ENCODE measurements at places on chromosomes 7 and 10. TPM values are rescaled to one million over a fixed set of nuclear protein-coding genes. Genes with fewer than 3 reads are reported as not detected.

Gene ZYX
- 71.7 TPM for total RNA-seq

DNA sequence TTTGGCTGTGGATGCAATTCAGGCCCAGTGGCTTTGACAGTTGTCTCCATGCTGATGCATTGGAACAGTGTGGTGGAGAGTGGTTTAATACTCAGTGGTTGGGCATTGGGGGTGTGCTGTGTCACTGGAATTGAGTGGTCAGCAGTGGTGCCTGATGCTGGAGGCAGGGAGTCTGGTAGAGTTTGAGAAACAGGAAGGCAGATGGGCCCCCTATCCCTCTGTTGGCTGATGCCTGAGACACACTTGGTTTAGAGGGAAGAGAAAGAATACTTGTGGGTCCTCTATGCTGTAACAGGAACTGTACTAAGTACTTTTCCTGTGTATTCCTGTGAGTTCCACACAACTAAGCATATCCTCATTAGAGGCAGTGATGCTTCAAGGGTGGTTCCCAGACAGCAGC, 55.4 kb downstream of the EEPD1 start:
- DNase-seq, result peak; percentile 13

GRCh38 chr7:14999331-14999730, 96.8 kb upstream of the DGKB start:
- no peak for DNase-seq

- no peak for DNase-seq
These were observed 35.1 kb upstream of the C10orf67 start for GRCh38 chr10:23379686-23380085.

Gene ACHE
- not detected for total RNA-seq

Gene OR9A2
- not detected for total RNA-seq

DNA sequence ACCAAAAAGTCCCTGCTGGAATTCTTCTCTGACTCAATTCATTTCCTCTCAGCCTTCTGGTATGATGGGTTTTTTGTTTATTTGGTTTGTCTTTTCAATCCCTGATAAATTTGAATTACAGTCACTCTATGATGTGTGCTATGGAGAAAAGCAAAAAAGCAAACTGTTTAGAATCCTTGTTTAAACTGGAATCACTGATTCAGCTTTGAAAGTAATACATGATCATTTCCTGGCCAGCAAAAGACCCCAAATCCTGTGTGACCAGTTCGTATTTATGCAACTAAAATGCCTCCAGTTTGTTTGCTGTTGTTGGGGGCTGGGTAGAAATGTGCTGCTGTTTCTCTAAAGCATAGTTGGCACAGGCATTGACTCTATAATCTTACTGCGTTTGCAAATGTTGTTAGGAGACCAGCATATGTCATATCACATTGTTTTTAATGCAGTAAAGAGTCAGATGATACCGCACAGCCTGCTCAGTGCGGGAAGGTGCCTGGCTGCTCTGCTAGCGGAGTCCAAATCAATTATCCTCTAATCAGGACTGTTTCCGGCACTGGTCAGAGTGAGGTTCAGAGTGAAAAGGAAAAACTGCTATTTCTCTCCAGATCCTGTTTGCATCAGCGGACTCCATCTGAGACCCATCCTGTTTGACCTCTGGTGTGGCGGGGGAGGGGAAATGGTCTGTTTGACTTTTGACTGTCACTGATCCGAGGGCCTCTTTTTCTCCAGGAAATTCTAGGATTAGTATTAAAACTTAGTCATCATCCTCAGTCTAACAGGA, 40.6 kb upstream of the ADD3 start:
- DNase-seq, result peak; percentile 76

Gene NKX2-3
- not detected for total RNA-seq

Gene AMPH
- 0.86 TPM for total RNA-seq

DNA sequence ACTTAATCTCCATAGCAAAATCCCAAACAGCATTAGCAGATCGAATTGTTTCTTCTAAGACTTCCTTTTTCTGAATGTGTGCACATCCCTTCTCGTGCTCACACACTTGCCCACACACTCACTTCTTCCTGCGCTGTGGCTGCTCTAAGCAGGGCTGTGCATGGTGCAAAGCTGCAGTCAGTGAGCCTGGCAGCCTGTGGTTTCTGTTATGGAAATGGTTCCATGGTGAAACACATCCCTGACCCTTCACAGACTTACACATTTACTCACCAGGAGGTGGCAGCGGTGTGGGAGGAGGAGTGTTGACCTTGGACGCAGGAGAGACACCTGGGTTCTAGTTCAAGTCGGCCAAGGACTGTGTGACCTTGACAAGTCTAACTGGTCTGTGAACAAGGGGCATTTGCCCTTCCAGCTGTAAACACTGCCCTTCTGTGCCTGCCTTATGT, 24.9 kb downstream of the MTURN start:
- DNase-seq, result peak; percentile 14

- peak; percentile 85 for DNase-seq
These were observed 59.0 kb upstream of the CHST15 start for GRCh38 chr10:124152139-124153022.

Gene TMEM273
- total RNA-seq, result not detected

DNA sequence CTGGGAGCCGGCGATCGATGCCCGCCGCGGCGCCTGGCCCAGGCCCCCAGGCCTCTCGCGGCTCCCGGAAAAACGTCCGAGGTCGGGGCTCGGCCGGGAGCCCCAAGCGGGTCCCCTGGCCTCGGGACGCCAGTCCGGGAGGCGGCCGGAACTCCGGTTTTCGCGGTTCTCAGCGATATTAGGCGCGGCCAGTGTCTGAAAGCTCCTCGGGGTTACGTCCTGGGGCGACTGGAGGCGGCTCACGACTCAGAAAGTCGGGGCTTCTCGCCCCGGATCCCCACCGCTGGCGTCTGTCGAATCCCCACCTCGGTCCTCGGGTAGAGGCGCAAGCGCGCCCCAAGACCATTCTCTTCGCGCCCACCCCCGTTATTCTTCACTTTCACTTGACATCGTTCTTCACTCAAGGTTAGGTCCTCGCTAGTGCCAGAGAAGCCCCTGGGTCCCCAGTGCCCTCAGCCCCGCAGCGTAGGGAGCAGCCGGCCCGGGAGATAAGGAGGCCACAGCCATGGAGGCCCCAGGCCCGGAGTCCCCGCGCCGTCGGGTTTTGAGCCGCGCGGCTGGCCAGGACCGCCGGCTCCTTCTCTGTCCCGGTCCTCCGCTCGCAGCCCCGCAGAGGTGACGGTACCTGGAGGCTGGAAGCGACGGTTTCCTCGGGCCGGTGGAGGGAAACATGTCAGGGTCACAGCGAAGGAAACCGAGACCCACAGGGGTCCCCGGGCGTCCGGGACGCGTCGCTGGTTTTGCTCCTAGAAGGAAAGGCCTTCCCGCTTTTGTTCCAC, 35.2 kb upstream of the EBLN1 start:
- peak; percentile 12 for DNase-seq

GRCh38 chr7:140249036-140249806, 72.4 kb upstream of the KDM7A start:
- no peak for DNase-seq

Gene LRGUK
- total RNA-seq, result 0.32 TPM

GRCh38 chr10:116625845-116626244, 5.1 kb downstream of the PNLIPRP2 start:
- DNase-seq, result no peak

DNA sequence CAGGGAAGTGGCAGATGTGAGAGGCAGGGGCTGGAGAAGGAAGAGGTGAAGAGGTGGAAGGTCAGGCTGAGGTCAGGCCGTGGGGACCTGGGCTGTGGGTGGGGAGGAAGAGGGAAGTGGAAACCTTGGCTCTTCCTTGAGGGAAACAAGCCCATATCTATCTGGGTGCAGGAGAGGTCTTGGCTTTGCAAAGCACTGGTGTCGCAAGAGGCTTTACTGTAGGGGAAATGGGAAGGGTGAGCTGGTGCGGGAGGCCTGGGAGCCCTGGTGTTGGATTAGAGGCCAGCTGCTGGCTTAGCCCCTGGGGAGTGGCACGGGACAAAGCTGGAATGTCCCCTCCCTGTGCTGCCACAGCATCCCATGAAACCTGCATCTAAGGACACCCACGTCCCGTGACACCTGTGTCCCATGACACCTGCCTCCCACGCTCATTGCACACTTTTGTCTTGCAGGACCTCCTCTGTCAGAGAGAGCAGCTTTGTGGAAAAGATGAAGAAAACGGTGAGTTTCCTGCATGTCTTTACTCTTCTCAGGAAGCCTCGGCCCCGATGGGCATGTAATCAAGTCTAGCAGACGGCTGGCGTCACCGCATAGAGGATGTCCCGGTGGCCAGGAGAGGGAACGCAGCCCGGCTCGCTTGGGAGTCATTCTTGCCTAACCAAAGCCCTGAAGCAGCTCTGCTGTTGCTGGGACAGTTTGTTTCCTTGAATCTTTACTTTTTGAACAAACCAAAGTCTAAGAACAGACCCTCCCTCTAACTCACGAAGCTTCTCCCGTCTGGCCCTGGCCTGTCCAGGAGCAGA, 22.2 kb downstream of the TMEM120A start:
- DNase-seq, result peak; percentile 83

Gene OGA
- total RNA-seq, result 93.1 TPM

DNA sequence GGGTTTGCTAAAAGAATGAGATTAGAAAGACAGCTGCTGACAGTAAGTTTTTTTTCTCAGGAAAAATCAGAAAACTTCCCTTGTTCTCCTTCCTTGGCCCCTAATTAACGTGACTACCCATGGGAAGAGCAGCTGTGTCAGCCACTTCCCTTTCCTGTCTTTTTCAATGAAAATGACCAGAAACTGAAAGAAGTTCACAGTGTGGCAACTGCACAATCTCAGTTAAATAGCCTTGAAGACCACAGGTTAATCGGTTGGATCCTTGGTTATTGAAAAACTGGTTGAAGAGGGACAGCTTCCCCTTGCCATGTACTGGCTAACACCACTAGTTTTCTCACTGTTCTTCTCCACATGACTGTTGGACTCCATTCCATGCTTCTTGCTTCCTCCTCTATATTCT, 148.8 kb upstream of the AGR3 start:
- DNase-seq, result no peak

DNA sequence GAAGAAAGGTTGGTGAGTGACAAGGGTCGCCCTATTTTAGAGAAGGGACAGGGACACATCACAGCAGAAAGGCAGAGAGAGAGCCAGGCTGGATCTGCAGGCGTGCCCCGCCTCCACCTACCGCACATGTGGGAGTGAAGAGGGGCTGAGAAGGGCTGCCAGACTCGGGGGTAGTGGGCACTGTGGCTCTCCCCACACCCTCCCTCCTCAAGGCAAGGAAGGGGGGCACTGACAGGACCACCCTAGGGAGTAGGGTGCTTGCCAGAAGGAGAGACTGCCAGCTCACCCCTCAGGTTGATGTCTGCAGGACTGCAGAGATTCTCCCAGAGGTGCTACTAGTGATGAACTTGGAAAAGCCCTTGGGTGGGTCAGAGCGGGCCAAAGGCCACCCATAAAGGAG, 62.8 kb upstream of the ZRANB1 start:
- DNase-seq, result no peak

Gene INHBA
- 65.2 TPM for total RNA-seq

Gene GPRIN2
- total RNA-seq, result not detected

- no peak for DNase-seq
These were observed 2.9 kb upstream of the RABGEF1 start for GRCh38 chr7:66737667-66738066.

Gene NPFFR1
- not detected for total RNA-seq

GRCh38 chr10:14926722-14927416, 27.0 kb downstream of the DCLRE1C start:
- no peak for DNase-seq

Gene ADARB2
- not detected for total RNA-seq

DNA sequence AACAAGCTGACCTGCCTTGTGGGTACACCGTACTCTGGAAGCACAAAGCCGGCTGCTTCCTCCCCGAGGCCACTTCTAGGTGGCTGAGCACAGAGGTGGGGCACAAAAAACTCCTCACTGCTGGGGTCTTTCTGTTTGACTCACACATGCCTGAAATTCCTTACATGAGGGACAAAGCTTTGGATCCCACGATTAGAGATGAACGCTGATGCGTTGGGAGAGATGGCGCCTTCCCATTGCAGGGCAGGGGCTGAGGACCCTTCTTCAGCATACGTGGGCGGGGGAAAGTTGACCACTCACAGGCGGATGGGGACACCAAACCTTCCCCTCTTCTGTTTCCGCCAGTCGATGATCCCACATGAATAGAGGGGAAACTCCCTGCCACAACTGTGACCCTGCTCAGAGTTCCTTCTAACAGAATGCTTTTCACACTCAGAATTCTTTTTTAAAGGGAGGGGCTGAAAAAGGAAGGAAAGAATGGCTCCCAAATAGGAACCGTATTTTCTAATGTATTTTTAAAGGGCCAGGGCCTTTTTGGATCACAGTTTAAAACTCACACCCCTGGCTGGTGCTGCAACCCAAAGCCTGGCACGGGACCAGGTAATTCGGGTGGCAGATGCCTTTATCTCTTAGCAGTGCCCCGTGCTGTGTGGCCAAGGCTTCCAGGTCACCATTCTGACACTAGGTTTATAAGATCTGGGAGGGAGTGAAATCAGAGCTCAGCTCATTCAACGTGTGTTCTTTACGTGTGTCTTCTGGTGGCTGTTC, 134.0 kb downstream of the PRKAG2 start:
- DNase-seq, result no peak

DNA sequence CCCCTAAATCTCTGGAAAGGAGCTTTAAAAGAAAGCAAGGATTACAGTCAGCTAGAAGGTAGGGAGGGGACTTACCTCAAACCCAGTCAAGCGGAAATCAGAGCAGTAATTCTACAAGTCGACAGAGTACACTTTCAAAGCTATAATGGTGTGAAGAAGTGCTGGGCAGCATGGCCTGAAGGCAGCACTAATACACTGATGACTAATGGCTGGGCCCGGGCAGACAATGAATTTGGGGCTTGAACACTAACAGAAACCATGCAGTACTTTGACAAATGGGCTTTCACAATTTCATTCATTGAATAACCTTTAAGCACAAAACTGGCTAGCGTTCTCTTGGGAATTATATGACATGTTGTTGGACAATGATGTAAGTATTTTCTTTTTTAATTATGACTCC, 4.7 kb downstream of the GLI3 start:
- DNase-seq, result peak; percentile 77

GRCh38 chr7:84152995-84153394, 41.6 kb downstream of the SEMA3A start:
- DNase-seq, result no peak

DNA sequence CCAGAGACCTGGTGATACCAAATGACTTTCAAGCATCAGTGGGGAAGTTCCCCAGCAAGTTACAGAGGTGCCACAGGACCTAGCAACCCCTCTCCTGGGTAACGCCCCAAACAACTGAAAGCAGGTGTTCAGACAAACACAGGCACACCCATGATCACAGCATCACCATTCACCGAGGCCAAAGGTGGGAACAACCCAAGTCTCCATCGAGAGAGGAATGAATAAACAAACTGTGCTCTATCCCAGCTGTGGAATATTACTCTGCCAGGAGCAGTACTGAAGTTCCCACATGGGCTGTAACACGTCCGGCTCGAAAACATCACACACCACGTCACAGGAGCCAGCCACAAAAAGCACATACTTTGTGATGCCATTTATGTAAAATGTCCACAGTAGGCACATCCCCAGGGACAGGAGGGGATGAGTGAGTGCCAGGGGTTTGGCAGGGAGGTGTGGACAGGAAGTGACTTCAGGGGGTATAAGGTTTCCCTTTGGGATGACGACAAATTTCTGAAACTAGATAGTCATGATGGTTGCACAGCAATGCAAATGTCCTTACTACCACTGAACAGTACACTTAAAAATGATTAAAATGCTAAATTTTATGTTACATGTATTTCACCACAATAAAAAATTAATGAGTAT, 222.8 kb downstream of the TNS3 start:
- DNase-seq, result no peak

Gene AOC1
- not detected for total RNA-seq

Measured in fibroblast of villous mesenchyme (primary cell).